ENCODE measurements at places on chromosomes 6 and 20. TPM values are rescaled to one million over a fixed set of nuclear protein-coding genes. Genes with fewer than 3 reads are reported as not detected.

- peak; percentile 62 for DNase-seq
Observed at GRCh38 chr6:113306552-113307145, 550.5 kb upstream of the MARCKS start.

SMPD2 gene
- total RNA-seq: 11.7 TPM

- DNase-seq: no peak
Observed at GRCh38 chr20:61024390-61024789, 227.7 kb upstream of the CDH4 start.

GRCh38 chr6:133290930-133291329, 49.8 kb downstream of the EYA4 start:
- DNase-seq: no peak

GRM1 gene
- total RNA-seq: not detected

- peak; percentile 85 for DNase-seq
Observed at GRCh38 chr20:50141018-50141675, 12.4 kb downstream of the PEDS1 start.
